Mesendoderm (in vitro differentiated cells): ENCODE measurements at places on chromosomes 12 and 14.

DNA sequence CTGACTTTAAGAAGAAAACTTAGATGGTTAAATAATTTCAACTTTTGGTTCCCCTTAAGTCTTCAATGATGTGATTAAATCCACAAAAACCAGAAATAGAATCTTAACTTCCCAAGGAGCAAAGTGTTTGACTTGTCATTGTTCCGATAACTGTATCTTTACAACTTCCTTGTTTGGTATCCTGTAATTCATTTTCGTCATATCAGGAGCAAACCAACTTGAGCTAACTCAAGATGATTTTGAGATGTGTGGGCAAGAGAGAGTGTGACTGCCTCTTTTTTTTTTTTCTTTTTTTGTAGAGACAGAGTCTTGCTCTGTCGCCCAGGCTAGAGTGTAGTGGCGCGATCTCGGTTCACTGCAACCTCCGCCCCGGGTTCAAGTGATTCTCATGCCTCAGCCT, 25.3 kb downstream of the DRAM1 start:
- DNase-seq: no peak

DNA sequence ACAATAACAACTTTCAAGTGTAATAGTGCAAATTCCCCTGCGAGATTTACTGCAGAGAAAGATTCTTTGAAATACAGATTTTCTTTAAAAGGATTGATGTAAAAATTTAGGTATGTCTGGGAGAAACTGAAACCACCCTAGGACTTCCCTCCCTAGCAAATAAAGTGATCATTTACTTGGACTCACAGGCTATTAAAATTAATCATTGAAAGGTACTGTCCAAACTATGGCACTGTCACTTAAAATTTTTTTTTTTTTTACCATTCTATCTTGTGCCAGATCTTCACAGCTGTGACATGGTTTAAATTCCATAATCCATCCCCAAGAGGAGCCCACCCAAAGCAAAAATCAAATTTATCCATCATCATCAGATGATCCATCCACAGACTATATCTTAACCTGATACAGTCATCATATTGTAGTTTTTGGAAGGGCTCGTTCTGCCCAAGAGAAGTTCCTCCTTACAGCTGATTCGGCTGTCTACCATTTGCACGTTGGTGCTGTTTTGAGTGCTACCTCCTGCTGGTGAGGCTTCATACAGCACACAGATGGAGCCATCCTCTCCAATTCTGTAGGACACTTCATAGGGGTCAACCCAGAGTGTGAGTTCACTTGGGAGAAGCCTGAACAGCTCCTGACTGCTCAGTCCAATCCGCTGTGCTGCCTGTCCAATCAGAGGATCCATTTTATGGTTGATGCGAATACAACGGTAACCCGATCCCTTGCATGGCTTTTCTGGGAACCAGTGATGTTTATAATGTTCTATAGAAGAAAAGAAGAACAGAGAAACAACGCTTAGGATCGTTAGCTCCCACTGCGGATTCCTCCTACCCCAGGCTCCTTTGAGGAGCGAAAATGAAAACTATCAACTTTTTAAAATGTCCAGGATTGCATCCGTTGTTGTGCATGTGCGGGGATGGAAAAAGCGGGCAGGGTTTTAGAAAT, 1.7 kb downstream of the BTG1 start:
- DNase-seq: peak; percentile 95

DNA sequence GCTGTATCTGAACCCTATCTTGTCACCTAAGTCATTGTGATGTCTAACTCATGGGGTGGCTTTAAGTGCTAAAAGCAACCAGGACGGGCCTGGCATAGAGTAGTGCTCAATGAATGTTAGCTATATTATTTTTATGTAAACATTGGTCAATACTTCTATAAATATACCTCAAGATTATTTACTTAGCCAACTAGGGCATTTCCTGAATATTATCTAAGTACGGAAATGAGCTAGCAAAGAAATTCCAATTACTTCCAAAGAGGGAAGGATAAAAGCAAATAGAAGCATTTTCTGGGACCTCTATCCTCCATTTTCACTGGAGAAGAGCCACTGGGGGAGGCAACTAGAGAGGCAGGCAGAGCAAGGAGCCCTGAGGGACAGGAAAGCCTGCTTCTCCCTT, 20.6 kb downstream of the CCDC92 start:
- no peak for DNase-seq

- no peak for DNase-seq
Measured at GRCh38 chr12:3107954-3108353, 30.8 kb downstream of the TSPAN9 start.

- no peak for DNase-seq
Measured at GRCh38 chr14:98006008-98006407, 1208.8 kb downstream of the VRK1 start.

- peak; percentile 16 for DNase-seq
Measured at GRCh38 chr12:1212526-1212925, 221.5 kb downstream of the ERC1 start.

DNA sequence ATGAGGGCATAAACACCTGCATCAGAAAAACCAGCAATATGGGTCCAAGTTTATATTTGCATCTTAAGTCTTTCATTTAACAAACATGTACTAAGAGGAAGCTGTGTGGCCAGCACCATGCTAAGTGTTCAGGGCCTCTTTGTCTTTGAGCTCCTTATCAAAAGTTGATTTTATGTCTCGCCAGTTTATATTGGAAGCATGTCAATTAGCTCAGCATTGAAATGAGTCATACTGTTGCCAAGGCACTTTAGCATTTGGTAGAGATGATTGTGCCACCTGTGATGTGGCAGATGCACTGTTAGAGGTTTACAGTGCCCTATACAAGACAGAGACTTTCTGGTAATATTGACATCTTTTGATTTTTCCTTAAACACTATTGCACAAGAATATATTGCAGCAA, 68.5 kb downstream of the BHLHE41 start:
- no peak for DNase-seq

DNA sequence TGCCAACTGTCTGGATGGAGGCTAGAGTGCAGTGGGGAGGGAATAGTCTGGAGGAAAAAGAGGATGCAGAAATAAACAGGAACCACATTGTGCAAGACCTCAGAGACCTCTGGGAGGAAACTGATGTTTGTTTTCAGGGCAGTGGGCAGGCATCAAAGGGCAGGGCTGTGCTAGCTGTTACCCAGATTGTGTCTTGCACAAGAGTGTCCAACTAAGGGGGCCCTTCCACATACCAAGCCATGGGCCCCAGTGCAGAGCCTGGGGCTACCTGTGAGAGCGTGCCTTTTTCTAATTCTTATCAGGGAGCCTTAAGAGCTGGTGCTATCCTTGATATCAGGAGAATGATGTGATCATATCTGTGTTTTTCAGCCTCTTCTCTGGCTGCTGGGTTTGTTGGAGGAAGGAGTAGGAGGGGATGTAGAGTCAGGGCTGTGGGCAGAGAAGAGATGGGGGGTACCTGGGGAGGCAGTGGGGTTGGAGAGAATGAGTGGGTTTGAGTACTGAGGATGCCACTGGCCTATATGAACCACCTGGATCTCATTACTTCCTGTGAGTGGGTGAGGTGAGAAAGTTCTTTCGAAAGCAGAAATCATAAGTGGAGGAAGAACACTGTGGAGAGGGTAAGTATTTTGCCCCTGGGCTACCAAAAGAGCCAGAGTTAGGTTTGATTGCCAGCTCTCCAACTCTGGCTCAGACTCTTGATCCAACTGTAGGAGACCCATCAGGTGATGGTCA, 259.2 kb upstream of the CRY1 start:
- DNase-seq: no peak

- DNase-seq: no peak
Measured at GRCh38 chr14:82180139-82180538, 646.5 kb upstream of the SEL1L start.

- no peak for DNase-seq
Measured at GRCh38 chr12:98294051-98294805, 221.2 kb upstream of the TMPO start.

- no peak for DNase-seq
Measured at GRCh38 chr14:56549721-56550120, 29.9 kb upstream of the TMEM260 start.

DNA sequence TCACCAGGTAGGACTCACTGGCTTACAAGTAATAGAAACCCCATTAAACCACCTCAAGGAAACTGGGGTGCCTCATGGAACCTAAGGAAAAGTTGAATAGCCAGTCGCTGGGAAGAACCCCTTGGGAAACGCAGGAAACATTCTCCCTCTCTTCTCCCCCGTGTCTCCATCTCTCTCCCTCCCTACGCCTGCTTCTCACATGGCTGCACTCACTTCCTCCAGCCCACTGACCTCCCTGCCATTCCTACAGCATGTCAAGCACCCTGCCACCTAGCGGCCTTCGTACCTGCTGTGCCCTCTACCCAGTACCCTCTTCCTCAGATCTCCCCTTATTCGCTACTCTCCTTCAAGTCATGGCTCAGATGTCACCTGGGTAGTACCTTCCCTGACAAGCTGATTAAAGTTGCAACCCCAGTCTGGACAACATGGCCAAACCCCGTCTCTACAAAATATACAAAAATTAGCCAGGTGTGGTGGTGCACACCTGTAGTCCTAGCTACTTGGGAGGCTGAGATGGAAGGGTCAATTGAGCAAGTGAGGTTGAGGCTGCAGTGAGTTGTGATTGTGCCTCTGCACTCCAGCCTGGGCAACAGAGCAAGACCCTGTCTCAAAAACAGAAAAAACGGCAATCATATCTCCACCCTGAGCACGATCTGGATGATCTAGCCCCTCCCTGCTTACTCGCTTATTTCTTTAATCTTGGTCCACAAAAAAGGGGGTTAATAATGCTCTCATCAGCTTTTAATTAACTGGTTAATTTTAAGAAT, 6.4 kb upstream of the DTX1 start:
- DNase-seq: peak; percentile 75

GRCh38 chr14:90580377-90581335, 183.8 kb downstream of the CALM1 start:
- DNase-seq: no peak

- no peak for DNase-seq
Measured at GRCh38 chr12:74598819-74599218, 61.2 kb downstream of the ATXN7L3B start.

- no peak for DNase-seq
Measured at GRCh38 chr12:38744041-38744440, 161.3 kb downstream of the CPNE8 start.

GRCh38 chr12:52123487-52124186, 44.1 kb downstream of the SMIM41 start:
- no peak for DNase-seq

DNA sequence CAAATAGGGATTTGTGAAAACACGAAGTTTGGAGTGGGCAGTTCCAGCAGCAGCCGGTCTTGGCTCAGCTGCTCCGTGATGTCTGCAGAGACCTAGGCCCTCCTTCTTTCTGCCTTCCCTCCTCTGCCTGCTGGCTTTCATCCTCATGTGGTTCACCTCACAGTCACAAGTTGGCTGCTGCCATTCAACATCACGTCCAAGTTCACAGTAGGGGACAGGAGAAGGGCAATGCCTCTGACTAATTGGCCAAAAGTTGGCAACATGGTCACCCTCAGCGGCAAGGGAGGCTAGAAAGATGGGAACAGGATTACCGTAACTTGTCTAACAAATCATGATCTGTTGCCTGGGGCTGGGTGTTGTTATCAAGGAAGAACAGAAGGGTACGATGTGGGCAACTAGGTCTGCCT, 7.8 kb upstream of the CACNA2D4 start:
- no peak for DNase-seq
